ENCODE measurements at places on chromosomes 2 and 18.
A peak's percentile ranks its signal among the peaks of the same experiment; 100 is the strongest.

DNA sequence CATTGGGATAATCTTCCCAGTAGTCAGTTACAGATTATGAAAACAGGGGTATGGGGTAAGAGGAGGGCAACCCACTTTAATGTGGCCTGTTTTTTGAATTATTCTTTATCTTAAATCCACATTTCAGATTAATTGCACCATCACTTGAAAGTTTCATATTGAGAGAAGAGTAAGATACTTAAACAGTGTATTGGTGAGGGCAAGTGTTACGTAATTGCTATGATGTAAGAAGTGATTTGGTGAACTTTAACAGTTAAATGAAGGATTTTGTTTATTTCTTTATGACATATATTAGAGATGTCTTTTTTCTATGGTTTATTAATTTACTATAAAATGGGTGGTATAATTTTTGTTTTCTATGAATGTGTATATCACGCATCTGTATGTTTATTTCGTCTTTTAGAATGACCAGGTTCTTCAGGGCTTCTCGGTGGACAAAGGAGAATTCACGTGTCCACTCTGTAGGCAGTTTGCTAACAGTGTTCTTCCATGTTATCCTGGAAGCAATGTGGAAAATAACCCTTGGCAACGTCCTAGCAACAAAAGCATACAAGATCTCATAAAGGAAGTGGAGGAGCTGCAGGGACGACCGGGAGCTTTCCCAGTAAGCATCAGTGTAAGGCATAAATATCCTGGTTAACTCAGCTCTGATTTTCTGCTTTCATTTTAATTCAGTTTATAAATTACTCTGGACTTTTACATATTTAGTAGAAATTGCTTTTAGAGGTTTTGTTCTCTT lies 171.2 kb upstream of the MYO3B start:
- no peak for DNase-seq

DNA sequence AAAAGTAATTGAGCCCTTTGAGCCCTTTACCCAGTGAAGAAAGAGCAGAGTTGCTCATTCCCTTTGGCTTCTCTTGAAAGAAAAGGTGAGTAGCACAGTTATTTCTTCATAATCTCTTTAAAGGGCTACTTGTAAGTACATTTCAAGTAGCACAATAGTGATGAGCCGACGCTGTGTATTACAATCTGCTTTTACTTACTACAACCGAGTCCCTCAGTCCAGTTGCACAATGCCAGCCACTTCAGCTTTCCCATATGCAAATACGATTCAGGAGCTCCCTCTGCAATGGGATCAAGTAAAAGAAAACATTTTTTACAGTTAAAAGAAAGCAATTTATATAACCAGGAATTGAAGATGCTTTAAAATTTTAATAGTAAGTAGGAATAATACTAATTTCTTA lies 868.5 kb downstream of the RNF144A start:
- no peak for DNase-seq

DNA sequence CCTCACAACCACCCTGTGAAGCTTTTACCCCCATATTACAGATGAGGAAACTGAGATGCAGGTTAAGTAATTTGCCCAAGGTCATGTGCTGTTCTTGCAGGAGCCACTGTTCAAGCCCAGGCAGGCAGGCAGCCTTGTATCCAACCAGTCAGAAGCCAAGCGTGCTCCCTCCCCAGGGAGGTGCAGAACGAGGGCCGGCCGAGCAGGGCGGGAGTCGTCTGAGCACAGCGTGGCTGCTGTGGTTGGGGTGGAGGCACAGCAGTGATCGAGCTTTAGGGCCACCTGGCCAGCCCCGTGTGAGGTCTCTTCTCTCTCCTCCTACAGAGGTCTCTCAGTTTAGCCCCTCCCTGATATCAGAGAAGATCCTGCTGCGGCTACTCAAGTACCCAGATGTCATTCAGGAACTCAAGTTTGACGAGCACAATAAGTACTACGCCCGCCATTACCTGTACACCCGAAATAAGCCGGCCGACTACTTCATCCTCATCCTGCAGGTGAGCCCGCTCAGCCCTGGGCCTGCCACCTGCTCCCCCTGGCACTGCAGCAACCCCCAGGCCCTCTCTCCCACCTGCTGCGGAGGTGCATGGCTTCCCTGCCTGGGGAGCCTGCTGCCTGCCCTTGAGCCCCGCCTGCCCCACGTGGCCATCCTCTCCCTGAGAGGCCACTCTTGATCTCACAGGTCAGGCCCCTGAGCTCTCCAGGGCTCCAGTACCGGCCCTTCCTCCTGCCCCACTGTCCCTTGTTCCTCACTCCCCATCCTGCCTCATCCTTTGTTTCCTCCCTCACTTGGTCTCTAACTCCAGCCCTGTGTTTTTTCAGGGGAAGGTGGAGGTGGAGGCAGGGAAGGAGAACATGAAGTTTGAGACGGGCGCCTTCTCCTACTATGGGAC lies 17.1 kb upstream of the CNNM3 start:
- DNase-seq, result no peak

DNA sequence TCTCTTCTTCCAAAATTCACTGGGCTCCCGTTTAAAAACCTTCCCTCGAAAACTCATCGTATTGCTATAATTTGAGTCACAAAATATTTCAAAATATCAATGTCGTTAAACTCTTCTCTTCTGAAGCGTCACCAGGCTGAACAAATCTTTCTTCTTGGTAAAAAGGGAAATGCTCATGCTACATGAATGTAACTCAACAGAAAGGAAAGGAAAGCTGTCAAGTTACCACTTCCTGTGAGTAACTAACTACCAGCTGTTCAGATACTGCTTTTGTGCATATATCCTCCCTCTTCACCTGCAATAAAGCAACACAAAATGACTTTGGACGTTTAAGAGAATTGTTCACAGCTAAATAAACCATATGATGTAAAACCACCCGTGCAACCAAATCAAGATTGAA lies 95.4 kb downstream of the DOCK10 start:
- no peak for DNase-seq

DNA sequence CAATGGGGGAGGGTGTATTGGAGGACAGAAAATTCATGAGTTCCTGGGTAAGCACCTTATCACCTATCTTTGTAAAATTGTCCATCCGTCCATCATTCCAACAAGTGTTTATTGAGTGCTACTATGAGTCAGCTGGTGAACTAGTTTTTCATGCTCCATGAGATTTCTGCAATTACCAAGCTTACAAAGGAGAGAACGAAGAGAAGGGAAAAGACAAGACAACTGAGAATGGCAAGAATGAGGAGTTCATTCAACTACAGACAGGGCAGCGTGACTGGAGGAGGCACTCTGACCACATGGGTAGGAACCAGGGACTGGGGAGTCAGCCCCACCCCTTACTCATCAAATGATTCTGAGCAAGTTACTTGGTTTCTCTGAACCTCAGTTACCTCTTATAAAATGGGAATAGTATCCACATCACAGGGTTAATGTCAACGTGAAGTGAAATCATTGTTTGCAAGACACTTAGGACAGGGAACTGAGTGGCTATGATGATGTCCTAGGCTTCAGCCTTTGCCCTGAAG lies 18.6 kb upstream of the TXNDC2 start:
- no peak for DNase-seq

DNA sequence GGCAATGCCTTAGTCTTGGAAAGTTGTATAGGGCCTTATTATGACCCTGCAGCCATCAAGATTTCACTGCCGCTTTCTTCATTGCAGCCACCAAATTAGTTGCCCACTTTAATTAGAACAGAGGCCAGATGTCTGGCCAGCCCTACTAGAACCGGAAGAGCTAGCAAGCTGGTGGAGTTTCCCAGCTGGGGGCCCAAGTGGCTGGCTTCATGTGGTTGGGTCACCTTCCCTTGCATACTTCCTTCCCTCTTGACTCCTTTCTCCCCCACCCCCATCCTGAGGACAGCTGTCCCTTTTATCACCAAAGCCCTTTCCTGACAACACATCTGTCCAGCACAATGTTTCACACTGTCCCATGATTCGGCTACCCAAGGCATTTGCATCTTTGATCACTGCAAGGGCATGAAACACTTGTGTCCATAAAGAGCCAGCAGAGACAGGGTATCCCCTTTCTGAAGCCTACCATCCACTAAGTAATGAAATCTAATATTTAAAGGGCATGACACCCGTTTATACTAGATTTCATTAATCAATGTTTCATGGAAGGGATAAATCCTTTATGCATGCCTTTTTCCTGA lies 187.2 kb downstream of the BCL11A start:
- DNase-seq, result no peak

DNA sequence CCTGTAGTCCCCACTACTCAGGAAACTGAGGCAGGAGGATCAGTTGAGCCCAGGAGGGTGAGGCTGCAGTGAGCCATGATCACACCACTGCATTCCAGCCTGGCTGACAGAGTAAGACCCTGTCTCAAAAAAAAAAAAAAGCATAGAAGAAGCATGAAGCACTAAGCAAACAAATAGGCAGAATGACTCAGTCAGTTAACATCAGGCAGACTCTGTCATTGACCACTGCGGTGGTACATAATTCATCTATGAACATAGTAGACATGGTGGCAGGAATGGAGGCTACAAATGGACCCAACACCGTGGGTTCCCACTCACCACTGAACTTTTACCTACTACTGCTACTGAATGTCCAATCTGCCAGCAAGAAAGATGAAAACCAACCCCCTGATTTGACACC lies 7.6 kb upstream of the ASXL2 start:
- DNase-seq, result no peak

DNA sequence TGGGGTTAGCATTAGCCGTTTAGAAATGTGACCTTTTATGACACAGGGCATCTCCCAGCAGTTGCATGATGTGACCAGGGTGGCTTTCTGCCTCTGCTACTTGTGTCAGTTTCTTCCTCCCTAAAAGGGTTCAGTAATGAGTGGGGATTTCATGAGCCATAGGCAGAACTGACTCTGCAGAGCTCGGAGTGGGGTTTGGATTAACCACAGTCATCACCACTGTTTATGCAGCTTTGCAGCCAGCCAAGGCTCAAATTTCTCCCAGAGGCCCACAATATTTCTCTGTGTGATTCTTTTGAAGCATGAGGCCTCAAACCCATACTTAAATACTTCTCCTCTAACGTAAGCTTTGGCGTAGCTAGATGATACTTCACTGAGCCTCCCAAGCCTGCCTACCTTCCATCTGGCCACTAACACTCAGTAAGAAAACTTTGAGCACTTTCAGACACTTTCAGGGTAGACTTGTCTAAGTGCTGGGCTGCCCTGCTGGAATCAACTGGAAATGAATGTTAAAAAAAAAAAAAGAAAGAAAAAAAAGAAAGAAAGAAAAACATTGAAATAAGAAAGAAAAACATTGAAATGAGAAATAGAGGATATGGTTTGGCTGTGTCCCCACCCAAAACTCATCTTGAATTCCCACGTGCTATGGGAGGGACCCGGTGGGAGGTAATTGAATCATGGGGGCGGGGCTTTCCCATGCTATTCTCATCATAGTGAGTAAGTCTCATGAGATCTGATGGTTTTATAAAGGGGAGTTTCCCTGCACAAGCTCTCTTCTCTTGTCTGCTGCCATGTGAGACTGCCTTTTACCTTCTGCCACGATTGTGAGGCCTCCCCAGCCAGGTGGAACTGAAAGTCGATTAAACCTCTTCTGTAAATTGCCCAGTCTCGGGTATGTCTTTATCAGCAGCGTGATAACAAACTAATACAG lies 11.5 kb upstream of the LAPTM4A start:
- no peak for DNase-seq

GRCh38 chr18:49178736-49179135 lies 228.0 kb upstream of the SMAD7 start:
- peak; percentile 66 for DNase-seq

Data from head of caudate nucleus (tissue), 42 donors.